ENCODE measurements at places on chromosomes 13 and 19. TPM values are rescaled to one million over a fixed set of nuclear protein-coding genes. Genes with fewer than 3 reads are reported as not detected.

Gene EHD2
- 7.5 TPM for total RNA-seq

Gene OR7C1
- not detected for total RNA-seq

Gene IZUMO4
- total RNA-seq, result 0.80 TPM

Gene ZNF208
- total RNA-seq, result not detected

Gene PRKCG
- 1.7 TPM for total RNA-seq

Gene KASH5
- 0.21 TPM for total RNA-seq

Gene AP1M2
- 16.4 TPM for total RNA-seq

Gene TPTE2
- total RNA-seq, result not detected

Gene MADCAM1
- total RNA-seq, result 0.70 TPM

Gene KLK2
- not detected for total RNA-seq

Gene UNC13A
- 6.6 TPM for total RNA-seq

Gene CGB3
- total RNA-seq, result not detected

Gene FPR3
- not detected for total RNA-seq

DNA sequence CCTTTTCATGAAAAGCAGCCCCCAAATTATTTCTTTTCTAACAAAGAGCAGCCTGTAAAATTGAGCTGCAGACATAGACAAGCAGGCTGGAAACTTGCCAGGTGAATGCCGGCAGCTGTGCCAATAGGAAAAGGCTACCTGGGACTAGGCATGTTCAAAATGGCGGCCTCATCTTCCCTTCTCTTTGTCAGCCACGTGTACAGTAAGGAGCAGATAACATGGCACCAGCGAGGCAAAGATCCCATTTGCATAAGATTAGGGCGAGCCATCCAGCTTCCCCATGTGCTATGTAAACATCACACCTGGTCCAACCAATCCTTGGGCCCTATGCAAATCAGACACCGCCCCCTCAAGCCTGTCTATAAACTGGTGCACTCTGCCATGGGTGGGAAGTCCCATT is 31.2 kb upstream of the CACNA1A start:
- no peak for DNase-seq

GRCh38 chr13:42728507-42729180 is 52.7 kb upstream of the FAM216B start:
- DNase-seq, result no peak

DNA sequence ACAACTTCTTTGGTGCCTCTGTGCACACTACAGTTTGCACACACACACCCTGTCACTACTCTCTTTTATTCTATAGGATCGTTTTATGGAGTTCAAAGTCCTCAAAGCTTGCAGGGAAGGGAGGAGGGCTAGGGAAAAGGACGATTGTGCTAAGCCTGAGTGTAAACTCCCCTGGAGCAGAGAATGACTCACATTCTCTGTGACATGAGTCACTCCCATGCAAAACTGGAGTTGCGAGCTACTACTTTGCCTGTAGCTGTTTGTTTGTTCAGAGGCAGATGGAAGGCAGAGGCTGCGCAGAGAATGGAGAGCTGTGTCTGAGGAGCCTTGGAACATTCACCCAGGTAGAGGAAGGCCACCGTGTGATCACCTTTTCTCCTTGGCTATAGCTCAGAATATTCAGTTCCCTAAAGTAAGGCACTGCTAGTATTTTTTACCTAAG is 80.5 kb upstream of the MBNL2 start:
- peak; percentile 30 for DNase-seq

- peak; percentile 96 for DNase-seq
Measured at GRCh38 chr19:1853295-1854038, 5.2 kb upstream of the REXO1 start.

GRCh38 chr19:335486-336066 is 9.0 kb downstream of the MIER2 start:
- peak; percentile 44 for DNase-seq

- DNase-seq, result no peak
Measured at GRCh38 chr13:39377699-39378098, 225.3 kb downstream of the LHFPL6 start.

DNA sequence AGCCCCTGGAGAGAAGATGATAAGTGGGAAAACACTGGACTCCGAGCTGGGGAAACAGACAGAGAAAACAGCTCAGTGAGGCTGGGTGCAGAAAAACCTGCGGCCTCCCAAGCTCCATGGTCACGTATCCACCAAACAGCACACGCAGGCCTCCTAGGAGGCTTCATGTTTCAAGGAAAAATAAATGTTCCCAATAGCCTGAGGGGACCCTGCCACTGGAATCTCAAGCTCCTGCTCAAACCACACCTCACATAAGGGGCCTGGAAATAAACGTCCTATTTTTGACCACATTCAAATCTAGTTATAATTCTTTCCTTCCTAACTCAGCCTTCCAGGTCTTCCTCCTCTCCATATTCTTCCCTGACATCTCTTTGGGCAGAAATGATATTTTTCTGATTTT is 225.7 kb downstream of the ABCC4 start:
- DNase-seq, result no peak

DNA sequence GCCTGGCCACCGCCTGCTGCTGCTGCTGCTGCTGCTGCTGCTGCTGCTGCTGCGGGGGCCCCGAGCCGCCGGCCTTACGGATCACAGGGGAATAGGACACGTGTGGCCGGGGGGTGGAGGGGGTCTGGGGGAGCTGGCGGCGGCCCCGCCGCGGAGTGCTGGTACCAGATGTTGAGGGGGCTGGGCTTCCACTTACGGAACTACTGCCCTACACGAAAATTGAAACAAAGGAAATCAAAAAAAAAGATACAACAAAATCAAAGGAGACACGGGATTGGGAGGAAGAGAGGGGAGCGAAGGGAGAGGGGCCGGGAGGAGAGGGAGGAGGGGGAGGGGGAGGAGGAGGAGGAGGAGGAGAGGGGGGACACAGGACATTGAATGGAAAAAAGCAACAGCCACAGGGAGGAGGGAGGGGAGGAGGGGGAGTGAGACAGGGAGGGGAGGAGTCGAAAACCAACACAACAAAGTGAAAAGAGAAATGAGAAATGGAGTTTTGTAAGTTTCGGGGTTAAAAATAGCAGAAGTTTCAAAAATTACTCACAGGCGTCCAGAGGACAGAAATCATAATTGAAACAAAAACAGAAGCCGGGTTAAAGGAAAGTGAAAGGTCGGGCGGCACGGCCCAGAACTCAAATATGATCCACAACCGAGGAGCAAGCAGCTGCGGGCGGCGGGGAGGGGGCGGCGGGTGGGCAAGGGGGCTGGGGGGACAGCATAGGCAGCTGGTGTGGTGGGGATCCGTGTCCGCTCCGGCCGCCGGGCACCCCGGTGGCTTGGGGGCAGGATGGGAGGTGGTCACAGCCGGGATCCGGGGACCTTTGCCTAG is 57.8 kb downstream of the IER2 start:
- peak; percentile 73 for DNase-seq

DNA sequence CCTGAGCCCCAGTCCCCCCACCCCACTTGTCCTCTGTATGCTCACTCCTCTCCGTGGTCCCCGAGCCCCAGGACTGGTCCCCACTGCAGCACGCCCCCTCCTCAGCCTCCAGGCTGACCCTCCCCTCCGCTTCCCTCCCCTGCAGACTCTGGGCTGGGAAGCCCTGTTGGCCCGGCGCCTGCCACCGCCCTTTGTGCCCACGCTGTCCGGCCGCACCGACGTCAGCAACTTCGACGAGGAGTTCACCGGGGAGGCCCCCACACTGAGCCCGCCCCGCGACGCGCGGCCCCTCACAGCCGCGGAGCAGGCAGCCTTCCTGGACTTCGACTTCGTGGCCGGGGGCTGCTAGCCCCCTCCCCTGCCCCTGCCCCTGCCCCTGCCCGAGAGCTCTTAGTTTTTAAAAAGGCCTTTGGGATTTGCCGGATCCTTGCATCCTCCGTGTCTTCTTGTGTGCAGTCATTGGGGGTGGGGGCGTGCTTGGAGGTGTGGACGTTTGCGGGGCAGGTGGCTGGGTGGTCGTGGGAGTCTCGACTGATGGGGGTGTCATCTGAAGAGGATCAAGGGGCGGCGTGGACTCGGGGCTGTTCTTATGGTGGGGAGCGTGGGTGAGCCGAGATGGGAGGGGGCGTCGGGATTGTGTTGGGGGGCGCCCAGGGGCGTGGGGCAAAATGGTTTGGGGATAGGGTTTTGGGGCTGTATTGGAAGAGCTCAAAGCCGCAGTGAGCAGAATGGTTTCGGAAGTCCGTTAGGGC is 3.5 kb downstream of the PTGER1 start:
- DNase-seq, result peak; percentile 78

- DNase-seq, result no peak
Measured at GRCh38 chr13:50573066-50573465, 270.4 kb downstream of the DLEU7 start.

GRCh38 chr13:95025116-95025515 is 276.1 kb downstream of the ABCC4 start:
- no peak for DNase-seq

- no peak for DNase-seq
Measured at GRCh38 chr13:26992951-26993719, 178.5 kb downstream of the USP12 start.

DNA sequence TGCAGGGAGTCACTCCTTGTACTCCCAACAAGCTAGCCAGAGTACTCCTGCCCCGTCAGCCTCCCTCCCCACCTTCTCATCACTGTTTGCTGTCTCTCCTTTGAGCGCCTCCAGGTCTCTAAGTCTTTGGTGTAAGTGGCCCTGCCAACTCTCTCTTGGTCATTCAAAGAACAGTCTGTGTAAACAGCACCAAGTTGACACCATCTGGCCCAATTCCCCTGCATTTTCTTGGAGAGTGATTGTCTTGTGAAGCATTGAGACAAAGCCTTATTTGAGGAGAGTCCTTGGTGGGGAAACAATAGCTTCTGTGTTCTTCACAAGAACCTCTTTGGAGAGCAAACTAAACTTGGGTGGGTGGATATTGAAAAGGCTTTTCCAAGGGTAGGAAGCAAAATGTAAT is 114.6 kb upstream of the RNF113B start:
- DNase-seq, result no peak

GRCh38 chr19:40469011-40469410 is 2.2 kb downstream of the SPTBN4 start:
- no peak for DNase-seq

DNA sequence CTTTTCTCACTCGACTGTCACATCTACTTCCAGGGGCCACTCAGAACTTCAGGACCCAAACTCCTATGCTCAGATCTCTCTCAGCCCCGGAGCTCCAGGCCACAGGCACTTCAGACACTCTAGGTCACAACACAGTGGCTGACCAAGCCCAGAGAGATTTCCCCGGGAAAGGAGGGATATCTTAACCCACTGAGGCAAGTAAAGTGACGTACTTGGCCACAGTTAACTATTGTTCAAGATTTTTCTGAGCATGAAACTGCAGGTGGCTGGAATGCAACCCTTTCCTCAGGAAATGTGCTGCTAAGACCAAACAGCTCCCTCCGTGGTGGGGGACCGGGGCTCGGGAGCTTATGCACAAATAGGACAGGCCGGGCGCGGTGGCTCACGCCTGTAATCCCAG is 23.9 kb downstream of the OPA3 start:
- no peak for DNase-seq

DNA sequence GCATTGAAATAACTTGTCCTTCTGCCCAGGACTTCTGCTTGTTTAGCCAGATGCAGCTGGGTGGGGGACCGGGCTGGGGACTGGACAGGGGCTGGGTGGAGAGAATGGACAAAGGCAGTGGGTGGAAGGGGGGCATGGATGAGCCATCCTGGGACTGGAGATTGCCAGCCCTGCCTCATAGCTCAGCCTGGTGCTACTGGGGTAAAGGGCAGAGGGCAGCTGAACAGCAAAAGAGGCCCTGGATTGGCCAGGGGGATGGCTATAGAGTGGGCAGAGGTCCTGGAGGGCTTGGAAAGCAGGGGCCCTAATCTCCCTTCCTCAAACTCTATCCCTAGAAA is 17.7 kb upstream of the PLAUR start:
- DNase-seq, result no peak

- DNase-seq, result no peak
Measured at GRCh38 chr13:51825165-51825592, 19.8 kb downstream of the TMEM272 start.

GRCh38 chr13:33999811-34000605 is 182.1 kb downstream of the RFC3 start:
- no peak for DNase-seq

DNA sequence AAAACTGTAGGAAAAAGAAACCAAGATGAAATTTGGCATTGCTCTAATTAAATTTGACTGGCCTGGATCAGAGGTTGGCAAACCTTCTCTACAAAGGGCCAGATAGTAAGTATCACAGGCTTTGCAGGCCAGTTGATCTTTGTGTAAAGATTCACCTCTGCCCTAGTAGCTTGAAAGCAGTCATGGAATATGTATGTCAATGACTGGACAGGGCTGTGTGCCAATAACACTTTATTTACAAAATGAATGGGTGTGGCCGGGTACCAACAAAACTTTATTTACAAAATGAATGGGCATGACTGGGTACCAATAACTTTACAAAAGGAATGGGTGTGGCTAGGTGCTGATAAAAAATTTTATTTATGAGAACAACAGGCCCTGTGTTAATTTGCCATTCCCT is 20.0 kb downstream of the SIN3B start:
- no peak for DNase-seq

DNA sequence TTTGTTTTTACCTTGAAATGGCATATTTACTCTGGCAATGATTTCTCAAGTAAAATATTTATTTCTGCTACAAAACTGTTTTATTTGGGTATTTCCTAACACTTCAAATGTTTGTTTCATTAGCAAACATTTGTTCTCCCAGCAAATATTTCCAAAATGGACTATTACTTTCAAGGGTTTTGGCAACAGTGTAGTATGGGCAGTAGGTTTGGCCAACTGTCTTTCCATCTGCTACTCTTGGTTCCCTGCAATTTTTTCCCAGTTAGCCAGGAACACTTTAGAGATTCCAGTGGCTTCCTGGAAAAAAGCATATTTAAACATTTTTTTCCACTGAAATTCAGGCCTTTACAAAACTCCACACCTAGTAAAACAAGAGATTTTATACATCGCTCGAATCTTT is 466.6 kb downstream of the SLITRK6 start:
- DNase-seq, result no peak

- DNase-seq, result peak; percentile 85
Measured at GRCh38 chr19:16062789-16063188, 13.5 kb upstream of the TPM4 start.

DNA sequence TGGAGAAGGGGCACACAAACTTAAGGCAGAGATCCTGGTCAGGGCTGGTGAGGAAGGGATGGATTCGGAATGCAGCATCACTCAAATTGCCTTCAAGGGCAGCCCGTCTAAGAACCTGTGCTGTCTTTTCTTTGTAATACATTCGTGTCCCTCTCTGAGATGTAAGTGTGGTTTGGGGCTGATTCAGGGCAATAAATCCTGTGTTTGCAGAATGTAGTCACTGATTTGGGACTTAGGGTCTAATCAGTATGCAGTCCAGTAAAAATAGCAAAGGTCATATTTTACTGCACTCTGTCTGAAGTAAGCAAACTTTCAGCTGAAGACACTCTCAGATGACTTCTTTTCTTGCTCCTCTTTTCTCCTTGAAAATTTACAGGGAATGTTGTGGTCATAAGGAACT is 93.8 kb upstream of the C1QTNF9B start:
- no peak for DNase-seq

- no peak for DNase-seq
Measured at GRCh38 chr19:5628919-5629481, 6.1 kb downstream of the SAFB start.

GRCh38 chr19:19151418-19151817 is 13.1 kb upstream of the TMEM161A start:
- DNase-seq, result no peak

- DNase-seq, result no peak
Measured at GRCh38 chr19:14519860-14520407, 1.7 kb upstream of the DNAJB1 start.
